Pulmonary artery endothelial cell (primary cell): ENCODE measurements at places on chromosomes 7 and 10. TPM values are rescaled to one million over a fixed set of nuclear protein-coding genes. Genes with fewer than 3 reads are reported as not detected.

GRCh38 chr7:130560972-130561371, 69.1 kb downstream of the MEST start:
- DNase-seq: no peak

The ARMH3 gene
- total RNA-seq: 7.1 and 9.7 TPM in 2 replicates

GRCh38 chr10:95350219-95350829, 59.5 kb upstream of the PDLIM1 start:
- DNase-seq: no peak

- no peak for DNase-seq
These were observed 17.0 kb upstream of the SH3PXD2A start for GRCh38 chr10:103872137-103872931.

The RADIL gene
- total RNA-seq: 0.46 and 0.73 TPM in 2 replicates

DNA sequence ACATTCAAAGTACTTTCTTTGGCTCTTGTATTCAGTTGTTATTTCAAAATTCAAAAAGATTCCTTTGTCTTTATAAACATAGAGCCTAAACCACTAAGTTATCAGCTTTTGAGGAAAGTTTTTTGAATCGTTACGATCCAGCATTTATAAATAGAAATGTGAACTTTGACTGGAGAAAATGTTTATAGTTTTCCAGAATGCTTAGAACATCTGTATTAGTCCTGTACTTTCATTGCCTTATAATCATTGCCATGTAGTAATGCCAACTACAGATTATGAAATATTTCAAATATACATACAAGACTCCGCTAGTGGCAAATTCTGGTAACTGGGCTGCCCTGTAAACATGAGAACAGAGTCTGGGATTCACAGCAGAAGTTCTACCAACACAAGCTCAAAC, 191.3 kb upstream of the PRKCQ start:
- DNase-seq: no peak

The WNT8B gene
- not detected in 2 replicates for total RNA-seq

DNA sequence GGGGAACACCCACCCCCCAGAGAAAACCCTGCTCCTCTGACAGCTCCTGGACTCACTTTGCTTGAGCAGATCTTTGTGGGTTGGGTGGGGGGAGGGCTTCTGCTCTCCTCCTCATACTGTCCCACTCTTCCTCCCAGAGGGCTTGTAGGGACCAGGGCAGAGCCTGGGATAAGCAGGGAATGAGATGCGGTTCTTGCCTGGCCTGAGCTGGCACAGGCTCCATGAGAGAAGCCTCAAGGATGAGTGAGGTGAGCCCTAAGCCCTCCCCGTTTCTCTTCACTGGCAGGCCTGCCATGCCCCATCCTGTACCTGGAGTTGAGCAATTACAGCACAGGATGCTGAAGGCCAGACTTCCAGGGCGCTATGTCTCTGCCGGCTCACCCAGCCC, 134.7 kb downstream of the ADAM12 start:
- no peak for DNase-seq

GRCh38 chr7:107564553-107565298, 955 bp downstream of the DUS4L start:
- peak; percentile 52 for DNase-seq

GRCh38 chr7:86939197-86939814, 120.1 kb downstream of the ELAPOR2 start:
- DNase-seq: peak; percentile 43

The HSPB1 gene
- 78.8 and 159 TPM in 2 replicates for total RNA-seq
